LoVo (cell line): ENCODE measurements at places on chromosomes 6 and 20.
A peak's percentile ranks its signal among the peaks of the same experiment; 100 is the strongest.

GRCh38 chr6:35141007-35141655 is at the start of gene TCP11:
TSS of gene TCP11 (minus strand) at chr6:35141339. CDS start at chr6:35140870, 469 bp downstream.
- DNase-seq = no peak

GRCh38 chr6:19432966-19433498 is 404.1 kb upstream of the ID4 start:
- no peak for DNase-seq

GRCh38 chr6:36669002-36669401 is 9.5 kb upstream of the CDKN1A start:
- DNase-seq = no peak

GRCh38 chr20:58447511-58448391 is 58.7 kb downstream of the VAPB start:
- peak; percentile 15 for DNase-seq

DNA sequence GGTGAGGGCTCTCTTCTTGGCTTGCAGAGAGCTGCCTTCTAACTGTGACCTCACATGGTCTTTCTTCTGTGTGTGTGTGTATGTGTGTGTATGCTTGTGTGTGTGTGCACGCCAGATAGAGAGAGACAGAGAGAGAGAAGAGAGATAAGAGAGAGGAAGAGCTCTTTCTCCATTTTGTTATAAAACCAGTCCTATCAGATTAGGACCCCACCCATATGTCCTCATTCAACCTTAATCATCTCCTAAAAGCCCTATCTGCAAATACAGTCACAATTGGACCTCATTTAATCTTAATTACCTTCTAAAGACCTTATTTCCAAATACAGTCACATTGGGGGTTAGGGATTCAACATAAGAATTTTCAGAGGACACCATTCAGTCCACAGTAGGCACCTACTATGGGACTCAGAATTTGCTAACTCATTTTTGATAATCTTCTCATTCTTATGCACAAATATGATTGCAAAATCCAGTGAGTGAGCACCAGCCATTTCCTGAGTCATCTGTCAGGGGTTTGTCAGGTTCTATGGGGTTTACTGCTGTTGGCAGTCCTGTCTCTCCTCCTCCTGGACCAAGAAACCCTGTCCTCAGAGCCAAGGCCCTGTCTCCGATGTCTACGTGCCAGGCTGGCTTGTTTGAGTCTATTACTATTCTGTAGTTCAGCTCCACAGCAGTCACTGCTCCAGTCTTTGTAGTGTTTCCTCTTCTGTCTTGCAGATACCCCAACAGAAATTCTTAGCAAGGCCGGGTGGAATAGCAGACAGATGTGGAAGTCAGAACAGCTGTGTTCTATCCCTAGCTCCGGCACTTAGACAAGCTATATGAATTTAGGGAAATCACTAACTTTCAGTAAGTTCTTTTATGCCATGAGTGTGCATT is 59.0 kb upstream of the FAM184A start:
- DNase-seq = no peak

DNA sequence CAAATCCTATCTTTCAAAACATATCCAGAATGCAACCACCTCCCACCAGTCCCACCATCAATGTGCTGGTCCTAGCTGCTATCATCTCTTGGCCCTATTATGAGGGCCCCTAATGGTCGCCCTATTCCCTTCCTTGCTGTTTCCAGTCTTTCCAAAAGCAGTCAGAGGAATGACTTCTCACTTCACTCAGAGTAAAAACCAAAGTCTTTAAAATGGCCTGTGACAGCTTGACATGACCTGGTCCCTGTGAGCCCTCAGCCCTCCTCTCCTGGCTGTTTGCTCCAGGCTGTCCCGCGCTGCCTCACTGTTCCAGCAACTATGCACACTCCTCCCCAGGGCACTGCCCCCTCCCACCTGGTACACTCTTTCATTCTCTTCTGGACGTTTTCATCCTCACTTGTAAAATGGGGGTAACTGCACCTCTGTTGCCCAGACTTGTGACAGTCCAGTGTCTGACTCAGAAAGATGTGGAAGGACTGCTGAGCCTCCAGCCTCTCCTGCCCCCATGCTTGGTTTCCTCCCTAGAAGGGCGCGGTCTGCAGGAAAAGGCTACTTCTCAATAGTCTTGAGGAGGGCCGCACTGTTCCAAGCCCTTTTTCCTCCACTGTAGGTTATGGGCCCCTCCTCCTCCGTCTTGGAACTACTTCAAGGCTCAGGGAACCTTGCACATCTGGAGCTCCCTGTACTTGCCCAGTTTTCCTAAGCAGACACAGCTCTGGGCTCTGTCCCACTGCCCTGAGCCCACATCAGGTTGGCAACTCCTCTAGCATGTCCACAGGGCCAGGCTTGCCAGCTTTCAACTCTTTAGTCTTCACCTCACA is 64.7 kb downstream of the MYH7B start:
- DNase-seq = no peak

- no peak for DNase-seq
Measured at GRCh38 chr20:21522481-21523280, 8.8 kb upstream of the NKX2-2 start.

DNA sequence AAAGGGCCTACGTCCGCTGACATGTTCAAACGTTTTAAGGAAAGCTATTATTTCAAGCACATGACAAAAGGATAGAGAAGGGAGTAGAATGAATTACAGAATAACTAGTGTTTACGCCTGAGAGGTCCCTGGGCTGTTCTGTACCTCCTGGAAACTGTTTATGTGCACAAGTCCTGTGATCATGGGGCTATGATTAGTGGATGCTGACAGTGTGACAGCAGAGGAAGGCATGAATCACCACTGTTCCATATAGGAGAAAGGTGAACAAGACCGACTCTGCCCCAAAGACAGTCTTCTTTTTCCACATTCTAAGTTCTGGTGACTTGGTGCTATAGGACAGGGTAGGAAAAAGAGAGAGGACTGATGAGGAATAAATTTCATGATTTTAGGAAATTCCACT is 249.2 kb upstream of the PRDM1 start:
- DNase-seq = no peak

DNA sequence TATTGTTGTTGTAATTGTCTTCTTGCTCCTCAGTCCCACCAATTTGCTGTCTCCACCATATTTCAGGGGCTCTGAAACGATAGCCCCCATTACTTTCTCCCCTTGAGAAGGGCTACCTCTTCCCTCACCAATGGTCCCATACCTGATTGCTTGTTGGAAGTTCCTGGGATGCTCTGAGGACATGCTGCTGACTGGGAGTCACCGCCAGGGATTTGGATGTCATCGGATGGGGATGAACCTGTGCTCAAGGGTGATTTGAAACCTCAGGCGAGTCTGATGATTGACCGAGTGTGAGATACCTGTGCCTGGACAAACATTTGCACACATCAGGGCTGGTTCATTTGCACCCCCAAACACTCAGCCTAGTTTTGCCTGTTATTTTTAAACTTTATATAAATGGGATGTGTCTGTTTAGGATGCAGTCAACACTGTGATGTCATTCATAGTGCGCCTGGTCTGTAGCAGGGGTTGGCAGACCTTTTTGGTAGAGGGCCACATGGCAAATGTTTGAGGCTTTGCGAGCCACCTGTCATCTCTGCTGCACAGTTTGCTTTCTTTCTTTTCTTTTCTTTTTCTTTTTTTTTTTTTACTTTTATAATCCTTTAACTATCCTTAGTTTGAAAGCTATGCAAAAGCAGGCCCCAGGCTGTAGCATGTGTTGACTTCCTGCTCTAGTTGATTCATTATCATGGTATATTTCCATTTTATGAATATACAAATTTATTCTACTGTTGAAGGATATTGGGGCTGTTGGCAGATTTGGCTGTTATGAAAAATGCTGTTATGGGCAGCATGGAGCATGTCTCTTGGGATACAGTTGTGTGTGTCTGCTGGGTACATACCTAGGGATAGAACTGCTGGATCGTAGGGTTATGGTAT is 118.5 kb upstream of the PHACTR3 start:
- DNase-seq = no peak

DNA sequence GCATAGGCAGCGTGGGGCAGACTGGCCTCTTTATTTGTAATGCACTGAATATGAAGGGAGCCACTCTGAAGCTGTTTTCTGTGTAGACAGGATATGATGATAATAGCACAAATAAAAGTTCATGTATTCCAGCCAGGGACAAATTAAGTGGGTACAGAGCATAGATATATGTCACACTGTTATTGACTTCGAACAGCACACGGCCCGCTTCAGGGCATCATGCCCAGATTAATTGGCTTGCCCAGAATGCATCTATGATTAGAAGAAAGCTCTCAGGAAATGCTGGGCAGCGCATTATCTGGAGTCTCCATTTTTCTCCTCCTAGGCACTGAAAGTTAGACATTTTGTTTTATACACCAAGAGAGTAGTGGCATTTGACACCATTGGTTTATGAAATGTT is 26.3 kb upstream of the SASH1 start:
- DNase-seq = no peak

- no peak for DNase-seq
Measured at GRCh38 chr6:140046016-140046632, 671.7 kb upstream of the CITED2 start.

GRCh38 chr6:127381384-127381783 is 38.0 kb upstream of the ECHDC1 start:
- DNase-seq = no peak

- no peak for DNase-seq
Measured at GRCh38 chr20:8427419-8428040, 295.5 kb downstream of the PLCB1 start.

GRCh38 chr6:75481936-75482593 is 11.5 kb downstream of the FILIP1 start:
- DNase-seq = no peak

DNA sequence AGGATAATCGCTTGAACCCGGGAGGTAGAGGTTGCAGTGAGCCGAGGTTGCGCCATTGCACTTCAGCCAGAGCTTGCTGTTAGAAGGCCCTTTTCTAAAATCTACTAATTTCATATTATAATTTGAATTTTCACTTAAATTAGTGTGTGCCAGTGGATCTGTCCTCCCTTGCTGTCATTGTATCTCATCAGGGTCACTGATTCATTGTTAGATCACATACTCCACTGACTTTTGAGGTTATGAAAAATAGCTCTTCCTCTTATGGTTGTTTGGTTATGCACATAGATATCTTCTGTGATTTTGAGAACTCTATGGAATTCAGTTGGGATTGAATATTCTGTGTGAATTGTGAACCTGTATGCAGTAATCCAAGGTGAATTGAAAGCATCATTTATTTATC is 53.1 kb upstream of the TULP4 start:
- no peak for DNase-seq

DNA sequence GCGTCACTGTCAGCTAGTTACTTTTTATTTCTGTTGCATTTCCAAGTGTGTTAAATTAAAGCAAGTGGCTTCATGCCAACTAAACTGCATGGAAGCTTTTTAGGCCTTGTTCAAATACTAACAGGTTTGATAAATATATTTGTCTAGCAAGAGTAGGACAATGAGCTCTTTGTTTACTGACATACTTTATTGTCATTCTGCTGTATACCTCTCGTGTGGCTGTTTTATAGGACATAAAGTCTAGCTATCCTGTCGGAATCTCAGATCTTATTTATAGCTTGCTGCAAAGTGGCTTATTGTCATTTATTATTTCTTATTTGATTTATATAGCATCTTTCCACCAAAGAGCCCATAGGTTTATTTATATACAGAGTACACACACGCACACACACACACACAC is 711.1 kb downstream of the KIF16B start:
- no peak for DNase-seq

GRCh38 chr6:144662812-144663365 is 377.8 kb downstream of the UTRN start:
- DNase-seq = no peak

GRCh38 chr6:151027295-151027747 is 161.8 kb downstream of the MTHFD1L start:
- DNase-seq = no peak

DNA sequence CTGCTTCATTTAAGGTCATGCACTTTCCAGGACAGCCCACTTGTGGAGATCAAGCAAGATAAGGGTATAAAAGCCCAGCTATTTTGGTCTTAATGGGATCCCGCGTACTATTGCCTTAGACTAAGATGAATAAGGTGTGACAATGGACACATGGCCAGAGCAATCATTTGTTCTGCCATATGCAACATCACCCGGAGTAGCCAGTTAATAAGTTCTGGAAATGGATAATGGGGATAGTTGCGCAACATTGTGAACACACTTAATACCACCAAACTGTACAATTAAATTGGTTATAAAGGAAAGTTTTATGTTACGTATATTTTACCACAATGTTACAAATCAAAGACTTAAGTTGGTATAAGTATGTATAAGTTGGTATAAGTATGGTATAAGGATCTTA is 674.5 kb downstream of the HDGFL1 start:
- no peak for DNase-seq

DNA sequence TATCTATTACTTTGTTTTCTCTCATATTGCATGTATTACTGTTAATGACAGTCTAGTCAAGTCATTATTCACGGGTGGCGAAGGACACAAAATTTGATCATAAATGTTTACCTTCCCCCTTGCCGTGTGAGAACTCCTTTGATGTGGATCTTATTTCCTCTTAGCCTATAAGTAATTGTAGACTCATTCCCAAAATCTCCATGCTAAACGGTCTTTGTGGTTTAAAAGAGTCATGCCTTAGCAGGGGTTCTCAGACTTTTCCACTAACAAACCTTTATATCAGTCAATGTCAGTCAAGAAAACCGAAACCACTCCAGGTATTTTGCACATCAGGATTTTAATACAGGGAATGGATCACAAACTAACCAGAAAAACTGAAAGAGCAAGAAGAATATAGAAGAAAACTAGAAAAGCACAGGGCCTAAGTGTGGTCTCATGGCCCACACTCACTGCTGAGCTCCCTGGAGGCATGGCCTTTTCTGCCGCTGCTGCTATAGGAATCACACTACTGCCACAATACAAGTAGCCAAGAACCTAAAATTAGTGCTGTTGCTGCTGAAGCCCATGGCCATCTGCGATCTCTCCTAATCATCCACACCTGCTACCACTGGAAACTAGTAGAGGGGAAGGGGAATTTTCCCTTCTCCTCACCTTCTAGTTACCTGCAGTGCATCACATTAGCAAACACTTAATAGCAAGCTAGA is 186.0 kb upstream of the POU3F2 start:
- DNase-seq = no peak

- DNase-seq = peak; percentile 78
Measured at GRCh38 chr6:20630617-20631548, 96.6 kb downstream of the CDKAL1 start.

GRCh38 chr20:5197847-5198650 is 71.2 kb downstream of the CDS2 start:
- no peak for DNase-seq
